ENCODE measurements at places on chromosomes 2 and 18. TPM values are rescaled to one million over a fixed set of nuclear protein-coding genes. Genes with fewer than 3 reads are reported as not detected.

DNA sequence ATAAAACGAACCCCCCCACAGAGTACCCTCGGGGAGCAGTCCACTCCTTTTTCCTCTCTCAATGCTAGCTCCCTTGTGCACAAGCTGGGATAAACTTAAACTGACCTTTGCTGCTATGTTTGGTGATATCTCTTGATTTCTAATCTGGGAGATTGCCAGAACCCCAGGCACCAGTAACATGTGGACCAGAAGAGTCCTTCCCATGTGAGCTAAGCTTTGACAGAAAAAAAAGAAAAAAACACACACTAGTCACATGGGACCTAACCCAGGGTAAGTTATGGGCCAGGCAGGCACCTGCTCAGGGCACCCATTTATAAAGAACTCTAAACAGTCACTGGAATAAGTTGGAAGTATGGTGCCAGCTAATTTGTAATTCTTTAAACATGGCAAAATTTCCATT is 242.6 kb downstream of the EN1 start:
- no peaks in the 10 kb centered on the region for H3K27me3 ChIP-seq
- no peak overlapping the region for H3K27ac ChIP-seq
- H3K4me3 ChIP-seq: no peak overlapping the region
- no peaks in the 10 kb centered on the region for H3K36me3 ChIP-seq

GRCh38 chr2:216590780-216591179 is 42.4 kb upstream of the IGFBP2 start:
- H3K4me3 ChIP-seq: no peak overlapping the region
- no peaks in the 10 kb centered on the region for H3K36me3 ChIP-seq
- no peaks in the 10 kb centered on the region for H3K4me1 ChIP-seq
- no peak for DNase-seq
- no peaks in the 10 kb centered on the region for H3K27me3 ChIP-seq

DNA sequence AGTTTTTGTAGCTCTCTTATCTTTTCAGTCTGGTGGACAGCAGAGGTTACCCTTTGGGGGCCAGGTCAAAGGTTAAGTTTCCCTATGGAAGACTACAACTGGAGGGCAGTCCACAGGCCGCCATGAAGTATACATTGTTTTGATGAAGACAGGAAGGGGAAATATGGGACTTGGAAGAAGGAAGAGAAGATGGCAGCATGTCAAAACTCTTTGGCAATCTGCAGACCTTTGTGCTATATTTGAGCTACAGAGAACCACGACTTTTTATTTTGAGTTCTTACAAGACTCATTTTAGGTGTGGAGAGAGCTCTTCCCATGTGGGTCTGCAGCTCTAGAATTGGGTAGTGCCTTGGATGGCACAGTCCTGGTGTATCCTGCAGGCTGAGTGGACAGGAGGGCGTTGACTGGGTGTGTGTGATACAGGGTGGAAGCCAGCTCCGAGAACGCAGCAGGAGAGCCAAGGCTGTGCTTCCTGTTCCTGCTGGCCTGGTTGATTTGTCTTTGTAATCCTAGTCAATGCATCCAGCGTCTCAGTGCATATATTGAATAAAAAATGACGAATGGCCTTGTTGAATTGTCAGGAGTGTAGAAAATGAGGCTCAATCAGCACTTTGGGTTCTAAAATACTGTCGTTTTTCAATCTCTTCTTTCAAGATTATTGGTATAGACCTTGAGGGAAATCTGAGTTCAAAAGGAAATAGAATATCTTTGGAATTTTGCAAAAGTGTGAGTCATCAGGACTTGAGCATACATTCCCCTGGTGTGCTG is 11.5 kb downstream of the ITGA6 start:
- H3K36me3 ChIP-seq: no peaks in the 10 kb centered on the region
- peak overlapping the region; percentile 72 for H3K27ac ChIP-seq
- H3K27me3 ChIP-seq: no peaks in the 10 kb centered on the region
- DNase-seq: no peak
- H3K4me3 ChIP-seq: peak overlapping the region; percentile 83

DNA sequence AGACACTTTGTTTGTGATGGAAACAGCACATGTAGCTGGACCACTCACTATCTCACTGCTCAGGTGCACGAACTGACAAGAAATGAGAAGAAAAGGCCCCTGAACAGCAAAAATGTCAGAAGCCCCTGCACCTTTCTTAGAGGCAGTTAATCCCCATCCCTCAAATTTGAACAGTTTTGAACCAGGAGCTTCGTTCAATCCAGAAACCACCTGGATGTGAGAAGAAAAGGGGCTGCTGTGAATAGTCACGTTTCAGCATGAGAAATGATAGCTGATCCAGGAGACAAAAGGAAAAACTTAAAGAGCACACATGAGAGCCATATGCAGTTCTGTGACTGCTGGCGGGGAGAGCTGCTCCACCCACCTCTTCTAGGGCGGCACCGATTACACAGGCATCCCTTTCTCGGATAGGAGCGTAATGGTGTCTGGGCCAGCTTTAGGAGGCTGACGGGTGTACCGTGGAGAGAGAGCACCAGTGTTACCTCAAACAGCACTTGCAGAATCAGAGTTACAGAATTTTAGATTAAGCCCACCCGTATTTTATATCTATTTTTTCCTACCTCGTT is 117.0 kb upstream of the EML6 start:
- DNase-seq: no peak
- no peaks in the 10 kb centered on the region for H3K27me3 ChIP-seq
- peak overlapping the region; percentile 36 for H3K27ac ChIP-seq
- peaks cover 56% of the 10 kb centered on the region for H3K4me1 ChIP-seq

DNA sequence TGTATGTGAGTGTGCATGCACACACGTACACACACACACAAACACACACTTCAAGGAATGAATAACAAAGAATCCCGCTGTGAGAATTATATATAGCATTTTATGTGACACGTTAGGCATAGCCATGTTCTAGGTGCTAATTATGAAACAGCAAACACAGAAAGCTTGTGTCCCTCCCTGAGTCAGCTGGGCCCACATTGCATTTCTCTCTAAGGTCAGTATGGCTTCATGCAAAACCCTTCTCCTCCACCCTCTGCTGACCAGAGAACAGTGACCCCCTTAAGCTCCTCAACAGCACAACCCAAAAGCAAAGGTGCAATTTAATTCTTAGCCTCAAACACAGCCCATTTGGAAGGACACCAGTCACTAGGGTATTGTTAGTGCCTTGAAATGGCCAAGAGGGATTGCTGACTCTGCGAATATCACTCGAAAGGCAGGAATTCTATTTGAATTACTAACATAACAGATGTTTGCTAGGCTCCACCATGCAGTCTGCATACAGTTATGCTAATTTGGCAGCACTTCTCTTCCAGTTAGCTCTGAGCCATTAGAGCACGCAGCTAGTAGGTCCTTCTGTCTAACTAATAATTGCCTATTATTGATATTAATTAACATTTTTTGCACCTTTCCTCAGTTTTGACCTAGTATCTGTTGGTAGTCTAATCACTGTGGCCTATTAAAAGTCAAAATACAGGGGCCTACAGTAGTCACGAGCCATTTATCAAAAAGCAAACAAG is 149.0 kb downstream of the LNPK start:
- H3K27ac ChIP-seq: no peak overlapping the region
- H3K36me3 ChIP-seq: no peaks in the 10 kb centered on the region
- H3K4me1 ChIP-seq: no peaks in the 10 kb centered on the region
- H3K4me3 ChIP-seq: no peak overlapping the region
- DNase-seq: no peak

DNA sequence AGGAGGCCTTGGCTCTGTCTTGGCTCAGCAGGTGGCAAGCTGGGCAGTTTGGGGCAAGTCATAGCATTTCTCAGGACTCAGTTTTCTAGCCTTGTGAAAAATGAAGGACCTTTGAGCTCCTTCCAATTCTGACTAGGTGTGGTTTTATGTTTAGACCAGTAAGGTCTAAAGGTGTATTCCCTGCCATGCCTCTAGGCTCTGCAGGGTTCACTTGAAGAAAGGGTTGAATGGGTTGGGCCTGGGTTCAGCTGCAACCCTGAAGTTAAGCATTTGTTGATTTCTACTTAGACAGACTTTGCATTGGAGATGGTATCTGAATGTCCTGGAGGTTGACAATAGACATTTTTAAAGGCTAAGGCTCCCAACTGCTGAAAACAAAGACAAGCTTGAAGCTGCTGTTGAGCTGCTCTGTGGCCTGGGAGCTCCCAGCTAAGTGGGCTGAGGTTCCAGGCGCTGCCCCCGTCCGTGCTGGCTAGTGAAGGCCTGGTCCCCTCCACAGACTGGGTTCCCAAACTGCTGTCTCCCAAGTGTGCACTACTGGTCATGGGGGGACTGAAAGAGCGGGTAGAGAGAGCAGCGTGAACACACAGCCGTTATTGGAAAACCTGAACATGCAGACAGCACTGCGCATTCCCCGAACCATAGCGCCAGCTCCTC is 100.7 kb upstream of the SMAD7 start:
- H3K27me3 ChIP-seq: no peaks in the 10 kb centered on the region
- peaks cover 10% of the 10 kb centered on the region for H3K4me1 ChIP-seq
- no peaks in the 10 kb centered on the region for H3K36me3 ChIP-seq
- no peak overlapping the region for H3K27ac ChIP-seq
- DNase-seq: no peak

- H3K36me3 ChIP-seq: no peaks in the 10 kb centered on the region
- DNase-seq: peak; percentile 46
- no peak within 1 kb of the TSS for H3K27ac ChIP-seq
- H3K4me1 ChIP-seq: peaks cover 20% of the 10 kb centered on the region
- no peak within 1 kb of the TSS for H3K4me3 ChIP-seq
Measured at GRCh38 chr2:240435457-240435947, at the start of gene GPC1. TSS of gene GPC1 (plus strand) at chr2:240435663. CDS start at chr2:240435919, 256 bp downstream.

DNA sequence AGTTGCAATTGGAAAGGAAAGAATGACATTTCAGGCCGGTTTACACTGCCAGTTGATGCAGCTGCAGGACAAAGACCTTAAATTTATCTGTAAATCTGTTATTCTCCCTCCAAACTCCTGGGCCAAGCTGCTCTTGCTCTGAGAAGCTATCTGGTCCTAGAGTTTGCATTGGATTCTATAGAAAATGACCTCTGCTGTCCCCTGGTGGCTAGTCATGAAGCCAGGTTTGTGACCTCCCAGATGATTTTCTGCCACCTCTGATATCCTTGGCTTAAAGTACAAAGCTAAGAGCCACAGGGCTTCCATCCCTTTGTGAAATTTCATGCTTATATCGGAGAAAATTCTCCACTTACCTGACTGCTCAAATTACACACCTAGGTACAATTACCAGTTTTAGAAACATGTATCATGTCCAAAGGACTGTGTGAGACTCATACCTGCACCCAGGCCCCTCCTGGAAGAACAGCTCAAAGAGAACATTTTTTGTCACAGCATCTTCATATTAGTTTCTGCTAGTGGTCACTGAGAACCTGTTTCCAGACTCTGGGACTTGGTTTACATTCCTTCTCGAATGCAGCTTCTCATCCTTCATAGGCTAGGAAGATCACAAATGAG is 28.9 kb upstream of the IER3IP1 start:
- DNase-seq: peak; percentile 45
- H3K27ac ChIP-seq: no peak overlapping the region
- H3K27me3 ChIP-seq: peaks cover 10% of the 10 kb centered on the region
- H3K4me3 ChIP-seq: no peak overlapping the region

DNA sequence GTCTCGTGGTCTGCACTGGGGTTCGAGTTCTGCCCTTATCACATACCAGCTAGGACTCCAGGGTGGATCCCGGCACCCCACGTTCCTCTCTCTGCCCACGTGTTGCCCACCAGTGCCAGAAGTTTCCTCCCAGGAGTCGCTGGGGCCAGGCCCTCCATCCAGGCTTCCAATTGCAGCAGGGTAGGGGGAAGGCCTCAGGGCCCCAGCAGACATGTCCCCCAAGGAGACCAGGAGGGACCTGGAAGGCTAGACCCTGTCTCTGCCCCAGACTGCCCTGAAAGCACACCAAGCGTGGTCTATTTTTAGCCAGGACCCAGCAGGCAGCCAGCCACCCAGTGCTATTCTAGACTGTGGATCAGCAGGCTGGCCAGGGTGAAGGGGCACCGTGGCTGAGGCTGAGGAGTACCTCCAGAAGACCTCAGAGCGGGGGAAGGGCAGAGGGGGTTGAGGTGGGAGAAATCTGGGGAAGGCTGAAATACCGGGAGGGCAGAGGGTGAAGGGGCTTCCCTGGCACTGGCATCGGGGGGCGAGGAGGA is 18.8 kb upstream of the TNS1 start:
- no peaks in the 10 kb centered on the region for H3K27me3 ChIP-seq
- no peak overlapping the region for H3K4me3 ChIP-seq
- no peak for DNase-seq
- H3K4me1 ChIP-seq: no peaks in the 10 kb centered on the region
- no peaks in the 10 kb centered on the region for H3K36me3 ChIP-seq

GRCh38 chr18:55109818-55110414 is 150.7 kb upstream of the CCDC68 start:
- H3K4me1 ChIP-seq: no peaks in the 10 kb centered on the region
- H3K27me3 ChIP-seq: no peaks in the 10 kb centered on the region
- H3K36me3 ChIP-seq: no peaks in the 10 kb centered on the region
- DNase-seq: no peak

DNA sequence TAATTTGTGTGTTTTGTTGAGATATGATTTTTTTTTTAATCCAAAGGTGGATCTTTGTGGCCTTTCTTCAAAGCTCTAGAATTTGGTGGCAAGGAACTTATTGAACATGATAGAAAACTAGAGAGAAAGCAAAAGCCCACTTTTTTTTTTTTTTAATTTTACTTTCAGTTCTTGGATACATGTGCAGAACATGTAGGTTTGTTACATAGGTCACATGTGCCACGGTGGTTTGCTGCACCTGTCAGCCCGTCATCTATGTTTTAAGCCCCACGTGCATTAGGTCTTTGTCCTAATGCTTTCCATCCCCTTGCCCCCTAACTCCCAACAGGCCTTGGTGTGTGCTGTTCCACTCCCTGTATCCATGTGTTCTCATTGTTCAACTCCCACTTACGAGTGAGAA is 135.9 kb downstream of the RHBDD1 start:
- no peak overlapping the region for H3K4me3 ChIP-seq
- H3K27ac ChIP-seq: no peak overlapping the region
- no peak for DNase-seq
- no peaks in the 10 kb centered on the region for H3K27me3 ChIP-seq

Gene OTOS
- total RNA-seq: not detected

Gene TMEM163
- 0.64 TPM for total RNA-seq
